ENCODE measurements at places on chromosomes 3 and 15.

DNA sequence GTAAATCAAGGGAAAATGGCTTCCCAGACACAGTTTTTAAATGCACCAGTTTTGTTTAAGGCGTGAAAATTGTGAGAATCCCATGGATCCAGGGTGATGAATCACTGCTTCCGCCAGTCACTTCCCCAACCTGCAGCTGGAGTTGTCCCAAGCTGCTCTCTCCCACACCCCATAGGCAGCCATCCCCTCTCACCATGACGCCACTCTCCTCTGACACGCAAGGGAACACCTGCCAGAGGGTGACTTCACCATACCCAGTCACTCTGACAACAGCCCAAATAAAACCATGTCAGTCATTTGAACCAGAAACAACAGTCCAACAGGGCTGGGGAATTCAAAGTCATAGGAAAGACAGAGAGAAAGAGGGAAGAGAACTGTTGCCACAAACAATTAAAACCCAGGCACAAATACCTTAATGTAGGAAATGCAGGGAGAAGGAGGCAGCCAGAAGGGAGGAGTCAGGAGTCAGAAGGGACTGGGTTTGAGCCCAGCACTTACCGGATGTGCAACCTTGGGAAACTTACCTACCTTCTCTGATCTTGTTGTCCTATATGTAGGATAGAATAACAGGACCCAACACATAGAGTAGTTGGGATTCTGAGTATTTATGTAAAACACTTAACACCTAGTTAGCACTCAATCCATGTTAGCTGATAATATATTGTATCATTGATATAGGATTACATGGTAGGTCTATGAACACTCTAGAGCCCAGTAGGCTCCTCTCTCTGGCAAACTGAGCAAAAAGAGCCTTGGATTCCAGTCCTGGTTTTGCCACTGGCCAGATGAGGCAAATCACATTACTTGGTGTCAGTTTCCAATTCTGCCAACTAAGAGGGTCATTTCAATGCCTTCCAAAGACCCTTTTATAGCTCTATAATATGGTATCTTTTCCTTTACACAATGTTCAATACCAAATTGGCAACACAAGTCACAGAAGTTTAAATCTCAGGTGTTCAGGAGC lies 326.3 kb upstream of the ICE2 start:
- peak; percentile 48 for DNase-seq

GRCh38 chr3:59850417-59850816 lies 800.6 kb upstream of the CFAP20DC start:
- DNase-seq: no peak

DNA sequence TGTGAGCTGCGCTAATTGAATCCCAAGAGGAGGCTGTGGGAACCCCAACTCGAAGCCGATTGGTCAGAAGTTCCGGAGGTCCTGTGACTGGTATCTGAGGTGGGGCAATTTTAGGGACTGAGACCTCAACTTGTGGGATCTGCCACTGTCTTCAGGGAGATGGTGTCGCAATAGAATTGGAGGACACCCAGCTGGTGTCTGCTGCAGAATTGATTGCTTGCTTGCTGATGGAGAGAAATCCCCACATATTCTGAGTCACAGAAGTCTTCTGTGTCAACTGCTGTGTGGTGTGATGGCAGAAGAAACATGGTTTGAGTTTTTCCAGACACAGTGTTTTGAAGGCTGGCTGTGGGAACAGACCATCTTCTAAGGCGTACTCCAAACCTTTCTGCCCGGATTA lies 99.7 kb upstream of the PLXNA1 start:
- DNase-seq: peak; percentile 48

DNA sequence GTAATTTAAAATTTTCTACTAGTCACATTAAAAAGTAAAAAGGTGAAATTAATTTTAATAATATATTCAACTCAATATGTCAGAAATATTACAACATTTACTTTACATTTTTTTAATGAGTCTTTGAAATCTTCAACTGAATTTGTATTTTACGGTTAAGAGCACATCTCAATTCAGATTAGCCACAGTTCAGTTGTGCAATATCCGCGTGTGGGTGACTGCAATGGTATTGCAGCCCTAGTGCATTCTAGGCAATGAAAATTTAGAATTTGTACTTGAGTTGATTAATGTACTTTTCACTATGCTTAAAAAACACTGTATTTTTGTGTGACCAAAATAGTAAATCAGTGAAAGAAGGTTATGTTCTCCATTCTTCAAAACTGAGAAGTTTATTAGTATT lies 57.3 kb downstream of the CEP63 start:
- DNase-seq: no peak

DNA sequence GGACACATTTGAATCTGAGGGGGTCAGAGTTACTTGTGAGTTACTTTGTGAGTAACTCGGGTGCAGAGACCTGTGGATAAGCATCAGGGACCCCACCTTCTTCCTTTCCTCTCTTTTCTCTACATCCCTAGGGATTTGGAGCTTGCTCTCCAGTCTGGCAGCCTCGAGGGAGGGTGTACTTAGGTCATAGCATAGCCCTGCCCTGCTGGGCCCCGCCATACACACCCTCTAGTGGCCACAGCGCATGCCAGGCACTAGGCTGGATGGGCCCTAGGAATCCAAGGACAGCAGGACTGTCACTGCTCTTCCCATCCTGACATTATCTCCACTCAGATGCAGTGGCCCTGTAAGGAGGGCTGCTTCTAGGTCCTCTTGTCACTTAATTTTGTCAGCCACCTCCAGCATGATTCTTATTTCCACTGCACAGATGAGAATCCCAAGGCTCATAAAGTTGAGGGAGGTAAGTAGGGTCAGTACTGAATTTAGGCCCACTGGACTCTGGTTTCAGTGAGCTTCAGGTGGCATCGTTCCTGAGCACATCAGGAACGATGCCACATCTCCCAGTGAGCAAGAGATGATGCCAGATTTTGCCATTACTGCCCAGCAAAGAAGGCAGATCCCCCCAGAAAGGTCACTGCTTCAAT lies 3.6 kb upstream of the SMAD6 start:
- peak; percentile 76 for DNase-seq

DNA sequence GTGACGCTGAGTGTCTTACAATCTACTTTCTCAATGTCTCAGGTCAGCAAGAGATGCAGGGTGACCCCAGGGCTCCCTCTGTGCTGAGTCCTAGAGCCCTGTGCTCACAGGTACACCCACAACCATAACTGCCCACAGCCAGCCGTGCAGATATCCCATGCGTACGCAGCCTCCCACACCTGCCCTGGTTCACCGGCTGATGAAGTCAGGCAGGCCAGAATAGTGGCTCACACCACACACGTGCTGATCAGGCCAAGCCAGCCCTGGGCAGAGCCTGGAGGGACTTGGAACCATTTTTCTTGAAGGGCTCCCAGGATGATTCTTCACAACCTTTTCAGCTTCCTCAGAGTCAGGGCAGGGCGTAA lies 63.6 kb upstream of the RPL32 start:
- no peak for DNase-seq

GRCh38 chr15:51830276-51830806 lies 888 bp downstream of the TMOD3 start:
- peak; percentile 20 for DNase-seq

DNA sequence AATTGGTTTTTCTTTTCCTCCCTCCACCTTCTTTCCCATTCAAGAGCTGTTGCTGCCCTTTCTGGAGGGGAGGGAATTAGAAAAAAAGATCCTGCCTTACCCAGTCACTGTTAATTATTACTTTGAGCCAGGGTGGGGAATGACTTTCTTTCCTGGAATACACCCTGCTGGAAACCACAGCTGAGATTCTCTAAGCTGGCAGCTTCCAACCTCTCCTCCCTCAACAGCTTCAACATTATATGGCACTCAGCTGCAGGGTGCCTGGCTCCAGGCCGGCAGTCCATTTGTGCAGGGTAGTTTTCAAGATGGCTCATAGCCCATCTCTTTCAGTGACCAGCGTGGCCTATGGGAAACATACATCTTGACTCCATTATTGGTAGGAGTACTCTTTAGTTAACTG lies 105.8 kb downstream of the UBE3A start:
- no peak for DNase-seq

GRCh38 chr3:194137506-194138474 lies 1.8 kb downstream of the HES1 start:
- peak; percentile 58 for DNase-seq

DNA sequence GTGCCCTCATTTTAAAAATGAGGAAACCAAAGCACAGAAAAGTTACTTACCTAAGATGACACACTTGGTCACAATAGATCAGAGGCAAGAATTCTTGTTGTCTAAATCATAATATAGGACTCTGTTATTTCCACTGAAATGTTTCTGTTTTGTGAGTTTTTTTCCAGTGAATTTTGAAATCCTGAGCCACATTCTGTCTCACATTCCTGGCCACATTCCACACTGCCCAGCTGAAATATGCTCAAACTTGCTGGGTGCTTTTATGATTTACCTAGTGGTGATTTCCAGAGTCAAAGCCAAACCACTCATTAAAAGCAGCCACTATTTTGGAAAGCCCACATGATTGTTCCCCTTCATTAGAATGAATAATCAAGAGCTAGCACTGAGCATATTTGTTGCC lies 82.3 kb upstream of the NPHP3 start:
- peak; percentile 70 for DNase-seq

DNA sequence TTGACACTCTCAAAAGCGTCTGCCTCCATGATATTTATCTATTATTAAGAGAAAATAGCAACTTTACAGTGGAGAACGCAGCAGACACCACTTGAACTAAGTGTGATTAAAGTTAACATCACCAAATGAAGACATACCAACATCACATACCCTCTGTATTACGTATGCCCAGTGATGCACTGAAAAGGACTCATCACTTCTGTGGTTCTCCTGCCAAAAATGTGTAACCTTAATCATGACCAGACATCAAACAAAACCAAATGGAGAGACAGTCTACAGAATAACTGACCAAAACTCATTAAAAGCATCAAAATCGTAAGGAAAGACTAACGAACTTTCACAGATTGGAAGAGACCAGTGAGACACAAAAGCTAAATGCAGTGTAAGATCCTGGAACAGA lies 103.2 kb downstream of the PPP2R3A start:
- peak; percentile 85 for DNase-seq

GRCh38 chr15:69499521-69500211 lies 47.0 kb downstream of the RPLP1 start:
- no peak for DNase-seq

DNA sequence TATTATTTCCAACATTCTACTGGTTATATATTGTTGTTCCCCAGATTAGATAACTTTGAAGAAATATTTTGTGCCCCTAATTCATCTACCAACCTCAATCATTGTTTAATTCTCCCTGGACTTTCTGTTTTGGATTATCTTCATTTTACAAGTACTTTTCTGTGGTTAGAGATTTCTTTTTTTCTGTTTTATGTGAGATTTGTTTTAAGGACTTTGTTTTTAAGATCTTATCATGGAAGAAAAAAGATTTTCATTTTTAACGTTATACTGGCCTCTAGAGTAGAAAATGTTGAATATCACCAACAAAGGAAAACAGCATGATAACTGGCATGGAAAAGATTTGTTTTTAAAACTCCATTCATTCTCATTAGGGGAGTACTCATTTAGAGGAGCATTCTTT lies 210.9 kb upstream of the KCNMB2 start:
- DNase-seq: peak; percentile 63

GRCh38 chr15:41945731-41946130 lies 26.6 kb downstream of the EHD4 start:
- no peak for DNase-seq

DNA sequence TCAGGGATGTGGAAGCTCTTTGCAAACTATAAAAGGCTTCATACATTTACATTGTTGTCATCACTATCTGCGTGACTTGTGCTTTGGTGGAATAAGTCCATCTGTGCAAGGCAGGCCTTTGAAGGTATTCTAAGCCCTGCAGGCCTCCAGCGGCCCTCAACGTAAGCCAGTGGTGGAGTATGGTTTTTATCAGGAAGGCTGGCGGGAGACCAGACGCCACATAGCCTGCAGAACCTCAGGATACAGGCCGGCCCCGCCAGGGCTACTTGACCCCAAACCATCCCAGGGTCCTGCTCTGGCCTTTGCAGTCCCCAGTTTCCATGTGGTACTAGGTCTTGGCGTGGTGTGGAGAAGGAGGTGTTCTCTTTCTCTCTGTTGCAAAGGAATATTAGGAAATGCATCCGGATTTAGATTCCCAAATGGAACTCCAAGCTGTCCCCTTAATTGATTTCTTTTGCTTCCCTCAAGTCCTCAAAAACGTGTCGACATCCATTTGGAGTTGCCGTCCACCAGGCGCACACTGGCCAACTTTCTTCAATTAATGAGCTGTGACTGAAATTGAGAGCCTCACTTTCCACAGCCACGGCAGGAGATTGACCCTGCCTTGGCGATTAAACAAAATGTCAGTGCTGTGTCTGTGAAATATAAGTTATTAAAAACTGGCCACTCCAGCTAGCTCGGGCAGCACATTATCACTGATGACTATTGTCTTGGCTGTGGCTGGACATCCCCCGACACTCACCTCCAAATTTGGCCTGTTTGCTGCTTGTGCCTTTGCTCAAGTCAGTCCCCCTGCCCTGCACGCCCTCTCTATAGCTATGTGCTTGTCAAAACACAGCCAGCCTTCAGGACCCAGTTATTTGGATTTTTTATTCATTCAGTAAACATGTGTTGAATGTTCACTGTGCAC lies 239.8 kb upstream of the TLE3 start:
- DNase-seq: no peak

- no peak for DNase-seq
Measured at GRCh38 chr15:75121491-75121890, 80.2 kb upstream of the C15orf39 start.

- peak; percentile 98 for DNase-seq
Measured at GRCh38 chr3:162295323-162295983, 798.8 kb downstream of the OTOL1 start.

DNA sequence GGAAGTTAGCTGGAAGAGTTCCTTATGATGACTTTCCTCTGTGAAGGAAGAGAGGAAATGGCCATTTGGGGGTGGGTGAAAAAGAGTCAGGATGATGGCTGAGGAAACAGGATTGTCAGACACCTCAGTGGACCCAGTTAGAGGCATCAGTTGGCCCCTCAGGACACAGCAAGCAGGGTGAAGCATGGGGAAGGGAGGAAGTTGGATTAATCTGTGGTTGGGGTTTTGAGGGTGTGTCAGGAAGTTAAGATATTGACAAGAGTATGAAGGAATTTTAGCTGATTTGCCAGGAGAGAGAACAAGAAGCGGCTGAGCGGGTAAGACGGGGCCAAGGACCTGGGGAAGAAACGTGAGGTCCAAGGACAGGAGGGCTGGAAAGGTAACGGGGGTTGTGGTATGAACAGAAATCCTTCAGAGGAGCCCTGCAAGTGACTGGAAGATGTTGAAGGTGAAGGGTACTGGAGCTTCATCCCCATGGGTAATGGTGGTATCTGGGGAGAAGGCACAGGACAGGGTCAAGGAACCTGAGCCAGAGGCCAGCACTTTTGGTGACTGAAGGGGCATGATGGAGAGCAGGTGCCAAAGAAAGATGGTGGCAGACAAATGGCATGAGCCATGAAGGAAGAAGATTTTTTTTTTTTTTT lies 2.7 kb downstream of the UQCC5 start:
- no peak for DNase-seq

- peak; percentile 30 for DNase-seq
Measured at GRCh38 chr15:94196531-94196930, 34.8 kb upstream of the MCTP2 start.

DNA sequence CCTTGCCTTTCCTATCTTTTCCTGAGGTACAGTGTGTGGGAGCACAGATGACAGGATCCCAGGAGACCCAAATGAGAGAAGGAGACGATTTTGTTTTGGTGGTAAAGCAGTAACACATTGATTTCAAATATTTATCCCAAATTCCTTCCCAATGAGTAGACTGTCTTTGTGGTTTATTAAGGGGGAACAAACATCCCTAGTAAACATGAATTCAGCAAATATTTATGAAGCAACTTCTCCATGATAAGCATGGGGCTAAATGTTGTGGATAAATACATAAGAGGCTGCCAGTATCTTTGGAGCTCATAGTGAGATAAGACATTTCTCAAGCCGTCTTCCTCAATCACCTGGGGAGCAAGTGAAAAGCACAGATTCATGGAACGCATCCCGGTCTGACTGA lies 460.8 kb upstream of the CFAP20DC start:
- peak; percentile 10 for DNase-seq
